ENCODE measurements at places on chromosomes 4 and X. TPM values are rescaled to one million over a fixed set of nuclear protein-coding genes. Genes with fewer than 3 reads are reported as not detected.

DNA sequence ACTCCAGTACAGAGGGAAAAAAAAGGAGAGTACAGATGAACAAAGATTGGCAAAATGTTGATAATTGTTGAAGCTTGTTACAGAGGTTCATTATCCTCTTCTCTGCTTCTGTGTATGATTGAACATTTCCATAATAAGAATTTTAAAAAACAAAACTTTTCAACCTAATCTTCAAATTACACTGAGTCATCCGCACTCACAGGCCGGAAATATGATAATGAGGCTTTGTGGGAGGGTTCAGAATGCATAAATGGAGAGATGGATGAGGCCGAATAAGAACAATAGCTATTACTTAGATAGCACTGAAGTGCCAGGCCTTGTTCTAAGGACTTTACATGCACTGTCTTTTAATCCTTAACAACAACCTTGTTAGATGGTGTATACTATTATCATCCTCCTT, 4.6 kb upstream of the ERCC6L start:
- DNase-seq: no peak

GRCh38 chrX:40085102-40085551, 12.6 kb downstream of the BCOR start:
- no peak for DNase-seq

- no peak for DNase-seq
These were observed 17.5 kb downstream of the STX18 start for GRCh38 chr4:4524364-4524763.

The DCAF4L1 gene
- polyA plus RNA-seq: 0.24 TPM

DNA sequence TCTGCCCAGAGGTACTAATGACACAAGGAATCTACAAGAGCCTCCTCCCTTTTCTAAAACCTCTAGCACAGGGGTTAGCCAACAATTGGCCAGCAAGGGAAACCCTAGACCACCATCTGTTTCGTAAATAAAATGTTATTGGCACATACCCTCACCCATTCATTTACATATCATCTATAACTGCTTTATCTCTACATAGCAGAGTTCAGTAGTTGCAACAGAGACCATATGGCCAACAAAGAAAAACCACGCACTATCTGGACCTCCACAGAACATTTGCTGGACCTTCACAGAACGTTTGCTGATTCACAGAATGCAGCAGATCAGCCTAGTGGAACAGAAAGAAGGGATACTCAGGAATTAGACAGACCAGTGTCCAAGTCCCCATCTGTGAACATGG, 9.4 kb downstream of the SLC2A9 start:
- DNase-seq: no peak

- no peak for DNase-seq
These were observed 35.0 kb upstream of the BCOR start for GRCh38 chrX:40132751-40133150.

- DNase-seq: no peak
These were observed 351.0 kb upstream of the SPANXN1 start for GRCh38 chrX:144896323-144896722.

The GLUD2 gene
- 2.4 TPM for polyA plus RNA-seq

DNA sequence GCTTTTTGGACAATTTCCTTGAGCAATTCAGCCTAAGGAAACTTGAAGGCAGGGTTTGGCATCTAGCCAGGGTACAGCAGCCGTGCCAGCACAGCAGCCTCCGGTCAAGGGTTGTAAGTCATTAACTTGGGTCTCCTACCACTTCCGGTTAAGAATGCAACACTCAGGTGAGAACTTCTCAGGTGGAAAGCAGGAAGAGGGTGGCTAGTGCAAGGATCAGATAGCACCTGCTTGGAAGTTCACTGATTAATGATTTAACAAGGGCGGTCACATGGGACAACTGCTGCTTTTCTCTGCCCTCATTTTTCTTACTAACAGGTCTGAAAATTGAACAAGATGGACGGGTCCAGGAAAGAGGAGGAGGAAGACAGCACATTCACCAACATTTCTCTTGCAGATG, 30.1 kb upstream of the SCOC start:
- no peak for DNase-seq

- peak; percentile 3 for DNase-seq
These were observed 29.9 kb downstream of the PCDH10 start for GRCh38 chr4:133178956-133179355.

DNA sequence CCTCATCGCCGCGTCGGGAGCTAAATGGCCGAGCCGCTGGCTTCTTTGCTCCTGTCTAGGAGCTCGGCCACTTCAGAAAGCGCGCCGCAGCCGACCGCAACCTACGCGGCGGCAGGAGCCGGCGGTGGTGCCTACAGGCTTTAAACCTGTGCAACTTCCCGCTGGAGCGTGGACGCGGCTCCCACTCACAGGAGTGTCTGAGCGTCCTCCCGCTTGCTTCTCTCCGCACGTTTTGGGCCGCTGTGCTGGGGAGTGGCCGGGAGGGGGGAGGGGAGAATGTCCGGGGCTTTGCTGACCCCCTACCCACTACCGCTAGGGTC, 1.0 kb downstream of the NHSL2 start:
- DNase-seq: no peak

GRCh38 chr4:58191109-58191508, 1080.9 kb upstream of the IGFBP7 start:
- DNase-seq: no peak

- DNase-seq: no peak
These were observed 3.9 kb downstream of the TREX2 start for GRCh38 chrX:153441981-153442380.

GRCh38 chr4:24266951-24267722, 317.2 kb downstream of the DHX15 start:
- DNase-seq: no peak

GRCh38 chr4:2937146-2937857, 25.9 kb downstream of the NOP14 start:
- no peak for DNase-seq

GRCh38 chr4:1736812-1737211, 15.5 kb downstream of the TACC3 start:
- no peak for DNase-seq

The CHRDL1 gene
- polyA plus RNA-seq: 5.1 TPM

The ATP8A1 gene
- polyA plus RNA-seq: 15.3 TPM

DNA sequence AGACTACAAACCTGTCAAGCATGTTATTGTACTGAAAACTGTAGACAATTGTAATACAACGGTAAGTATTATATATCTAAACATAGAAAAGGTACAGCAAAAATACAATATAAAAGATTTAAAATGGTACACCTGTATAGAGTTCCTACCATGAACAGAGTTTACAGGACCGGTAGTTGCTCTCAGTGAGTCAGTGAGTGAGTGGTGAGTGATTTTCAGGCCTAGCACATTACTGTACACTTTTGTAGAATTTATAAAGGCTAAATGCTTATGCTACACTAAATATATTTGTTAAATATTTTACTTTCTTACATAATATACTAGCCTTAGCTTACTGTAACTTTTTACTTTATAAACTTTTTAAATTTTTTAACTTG, 37.4 kb downstream of the PDGFC start:
- DNase-seq: no peak
